Colonic mucosa (tissue), 4 donors: ENCODE measurements at places on chromosomes 6 and 20.

- H3K4me1 ChIP-seq, result no peaks in the 10 kb centered on the region
- no peak overlapping the region for H3K4me3 ChIP-seq
- no peaks in the 10 kb centered on the region for H3K36me3 ChIP-seq
- H3K27ac ChIP-seq, result no peak overlapping the region
These were observed 47.4 kb downstream of the COL21A1 start for GRCh38 chr6:56199956-56200355.

DNA sequence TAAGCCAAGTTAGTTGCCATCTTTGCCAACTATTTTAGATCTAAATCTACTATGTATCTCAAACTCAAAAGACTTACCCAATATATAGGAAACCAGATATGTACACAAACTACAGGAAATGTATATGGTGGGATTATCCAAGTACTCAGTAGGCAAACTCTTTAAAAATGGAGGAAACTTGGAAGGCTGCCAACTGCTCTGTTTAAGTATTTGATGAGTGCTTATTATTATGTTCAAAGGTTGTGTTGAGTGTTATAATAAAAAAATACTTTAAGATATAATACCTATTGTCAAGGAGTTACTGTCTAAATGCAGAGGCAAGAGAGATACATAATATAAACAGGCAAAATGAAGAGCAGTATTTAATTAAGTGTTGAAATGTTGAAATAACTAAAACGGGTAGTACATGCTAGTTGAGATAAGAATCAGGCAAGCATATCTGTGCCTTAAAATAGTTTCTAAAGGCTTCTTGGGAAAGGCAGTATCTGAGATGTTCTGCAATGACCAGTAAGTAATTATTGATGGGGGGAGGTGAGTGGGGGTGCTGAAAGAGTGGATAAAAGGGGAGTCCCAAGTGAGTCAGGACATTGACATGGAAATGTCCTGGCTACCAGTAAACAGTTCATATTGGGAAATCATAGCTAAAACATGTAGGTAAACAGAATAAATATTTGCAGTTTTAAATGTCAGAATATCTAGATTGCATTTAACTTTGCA, 6.5 kb upstream of the DST start:
- no peaks in the 10 kb centered on the region for H3K27me3 ChIP-seq
- no peak for DNase-seq
- no peak overlapping the region for H3K27ac ChIP-seq
- peaks cover 9% of the 10 kb centered on the region for H3K4me1 ChIP-seq
- no peak overlapping the region for H3K4me3 ChIP-seq

DNA sequence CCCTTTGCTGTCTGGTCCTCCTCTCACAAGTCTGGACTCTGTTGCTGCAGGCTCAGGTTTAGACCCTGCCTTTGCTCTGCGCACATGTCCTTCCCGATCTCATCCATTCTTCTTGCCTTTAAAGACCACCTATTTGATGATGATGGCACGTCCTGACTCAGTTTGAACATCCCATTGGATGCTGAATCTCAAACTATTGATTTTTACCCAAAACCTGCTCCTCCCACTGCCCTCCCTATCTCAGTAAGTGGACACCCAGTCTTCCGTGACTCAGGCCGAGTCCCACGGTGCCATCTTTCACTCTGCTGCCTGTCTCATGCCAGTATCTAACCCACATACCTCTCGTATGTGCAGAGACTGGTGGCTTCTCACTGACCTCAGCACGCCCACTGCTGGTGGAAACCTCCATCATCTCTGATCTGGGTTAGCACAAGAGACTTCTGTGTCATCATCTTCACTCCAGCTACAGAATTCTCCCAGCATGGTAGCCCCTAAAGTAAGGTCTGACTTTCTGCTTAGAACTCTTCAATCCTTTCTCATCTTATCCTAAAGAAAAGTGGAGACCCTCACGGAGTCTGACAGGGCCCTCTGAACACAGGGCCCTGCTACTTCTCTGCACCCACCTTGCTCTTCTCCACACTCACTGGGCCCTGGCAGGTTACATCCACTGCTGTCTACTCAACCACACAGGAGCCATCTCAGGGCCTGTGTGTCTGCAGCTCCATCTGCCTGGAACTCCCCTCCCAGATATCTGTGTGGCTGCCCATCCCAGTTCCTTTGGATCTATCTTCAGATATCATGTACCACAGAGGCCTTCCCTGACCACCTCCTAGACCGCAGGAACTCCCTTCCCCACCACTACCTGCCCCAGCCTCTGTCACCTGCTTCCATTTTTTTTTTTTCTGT, 387.1 kb upstream of the AGPAT4 start:
- no peaks in the 10 kb centered on the region for H3K36me3 ChIP-seq
- no peak for DNase-seq
- H3K4me3 ChIP-seq, result no peak overlapping the region
- H3K27me3 ChIP-seq, result no peaks in the 10 kb centered on the region
- no peaks in the 10 kb centered on the region for H3K4me1 ChIP-seq
- H3K27ac ChIP-seq, result no peak overlapping the region

DNA sequence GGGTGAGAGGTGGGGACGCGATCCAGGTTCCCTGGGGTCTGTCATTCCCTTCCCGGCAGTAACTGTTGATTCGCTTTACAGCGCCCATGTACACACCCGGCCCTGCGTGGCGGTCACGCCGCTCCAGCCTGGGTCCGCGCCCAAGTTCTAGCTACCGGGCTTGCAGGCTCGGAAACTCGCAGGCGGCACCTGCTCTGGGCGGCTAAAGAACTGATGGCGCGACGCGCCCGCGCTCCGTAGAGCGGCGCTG, 1.4 kb upstream of the POU3F2 start:
- no peak overlapping the region for H3K27ac ChIP-seq
- peaks cover 12% of the 10 kb centered on the region for H3K4me1 ChIP-seq
- peaks cover 94% of the 10 kb centered on the region for H3K27me3 ChIP-seq
- H3K4me3 ChIP-seq, result peak overlapping the region; percentile 39

DNA sequence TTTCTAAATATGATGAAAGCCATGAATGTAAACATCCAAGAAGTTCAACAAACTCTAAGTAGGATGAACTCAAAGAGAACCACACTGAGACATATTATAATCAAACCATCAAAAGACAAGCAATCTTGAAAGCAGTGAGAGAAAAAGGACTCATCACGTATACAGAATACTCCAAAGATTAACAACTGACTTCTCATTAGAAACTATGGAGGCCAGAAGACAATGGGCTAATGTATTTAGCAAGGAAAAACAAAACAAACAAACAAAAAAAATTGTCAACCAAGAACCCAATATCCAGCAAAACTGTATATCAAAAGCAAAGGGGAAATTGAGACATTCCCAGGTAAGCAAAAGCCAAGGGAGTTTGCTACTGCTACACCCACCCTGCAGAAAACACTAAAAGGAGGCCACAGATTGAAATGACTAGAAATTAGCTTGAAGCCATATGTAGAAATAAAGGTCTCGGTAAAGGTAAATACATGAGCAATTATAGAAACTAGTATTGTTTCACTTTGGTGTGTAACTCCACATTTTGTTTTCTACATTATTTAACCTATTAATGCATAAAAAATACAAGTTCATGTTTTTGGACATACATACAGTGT, 301.1 kb upstream of the QKI start:
- no peak for DNase-seq
- H3K27ac ChIP-seq, result no peak overlapping the region
- H3K4me3 ChIP-seq, result no peak overlapping the region
- H3K27me3 ChIP-seq, result no peaks in the 10 kb centered on the region
- no peaks in the 10 kb centered on the region for H3K4me1 ChIP-seq

GRCh38 chr20:63319164-63320040, 26.4 kb downstream of the COL20A1 start:
- no peak overlapping the region for H3K27ac ChIP-seq
- H3K27me3 ChIP-seq, result no peaks in the 10 kb centered on the region
- no peaks in the 10 kb centered on the region for H3K4me1 ChIP-seq
